ENCODE measurements at places on chromosomes 7 and 10.

DNA sequence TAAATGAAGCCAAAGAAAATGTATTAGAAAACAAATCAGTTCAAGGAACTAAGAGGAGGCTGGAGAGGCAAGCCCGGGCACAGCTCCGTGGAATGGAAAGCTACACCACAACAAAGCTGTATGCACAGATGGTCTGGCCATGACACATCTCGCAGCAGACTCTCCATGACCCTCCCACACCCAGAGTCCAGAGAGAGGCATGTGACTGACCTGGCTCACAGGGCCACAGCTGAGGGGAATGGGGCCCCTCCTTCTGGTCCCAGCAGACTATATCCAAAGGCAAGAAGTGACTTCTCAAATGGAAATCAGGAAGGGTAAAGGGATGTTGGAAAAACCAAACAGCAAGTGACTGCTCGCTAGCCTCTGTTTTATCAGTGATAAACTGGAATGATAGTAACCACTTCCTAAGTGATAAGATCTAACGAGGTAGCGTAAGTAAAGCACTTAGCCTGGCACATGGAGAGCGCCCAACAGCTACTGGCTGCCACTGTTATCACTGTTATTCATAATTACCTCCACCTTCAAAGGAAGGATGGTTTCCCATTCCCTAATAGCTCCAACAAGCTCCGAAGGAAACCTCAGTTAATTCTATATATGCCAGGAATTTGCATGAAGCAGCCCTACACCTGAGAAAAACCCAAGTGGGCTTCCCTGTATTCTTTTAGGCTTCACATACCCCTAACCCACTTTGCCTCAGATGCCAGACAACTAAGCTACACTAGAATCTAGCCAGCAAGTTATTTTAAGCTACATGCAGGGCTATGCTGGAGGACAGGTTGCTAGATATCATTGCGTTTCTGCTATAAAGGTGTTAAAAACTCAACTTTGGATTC is 8.4 kb downstream of the OSBPL3 start:
- no peak for DNase-seq

GRCh38 chr7:30791114-30791513 is 19.9 kb downstream of the MINDY4 start:
- DNase-seq, result no peak

- DNase-seq, result no peak
Observed at GRCh38 chr7:492714-493065, 27.0 kb downstream of the PDGFA start.

DNA sequence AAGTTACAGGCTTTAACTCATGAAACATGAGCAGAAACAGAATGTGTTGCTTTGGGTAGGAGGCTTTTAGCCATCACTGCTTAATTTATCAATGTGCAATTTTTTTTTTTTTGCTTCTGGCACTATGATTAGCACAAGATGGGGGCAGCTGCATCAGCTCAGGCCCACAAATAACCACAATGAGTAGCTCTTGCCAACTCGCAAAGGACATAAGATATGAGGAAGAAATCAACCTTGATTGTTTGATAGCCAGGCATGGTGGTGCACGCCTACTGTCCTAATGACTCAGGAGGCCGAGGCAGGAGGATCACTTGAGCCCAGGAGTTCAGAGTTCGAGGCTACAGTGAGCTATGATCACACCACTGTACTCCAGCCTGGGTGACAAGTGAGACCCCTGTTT is 12.3 kb downstream of the NOD1 start:
- DNase-seq, result no peak

DNA sequence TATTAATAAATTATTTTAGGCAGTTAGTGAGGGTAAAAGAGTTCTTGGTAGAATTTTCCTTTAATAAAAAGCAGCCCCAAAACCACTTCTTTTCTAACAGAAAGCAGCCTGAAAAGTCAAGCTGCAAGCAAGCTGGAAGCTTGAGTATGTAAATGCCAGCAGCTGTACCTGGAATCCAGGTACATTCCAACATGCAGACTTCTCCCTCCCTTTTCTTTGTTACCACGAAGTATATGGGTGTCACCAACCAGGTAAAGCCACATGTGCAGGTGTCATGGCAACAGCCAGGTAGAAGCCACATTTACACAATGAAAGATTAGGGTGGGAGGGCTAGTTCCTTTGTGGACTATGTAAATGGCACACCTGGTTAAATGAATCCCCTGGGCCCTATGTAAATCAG is 114.6 kb downstream of the EPC1 start:
- DNase-seq, result no peak

DNA sequence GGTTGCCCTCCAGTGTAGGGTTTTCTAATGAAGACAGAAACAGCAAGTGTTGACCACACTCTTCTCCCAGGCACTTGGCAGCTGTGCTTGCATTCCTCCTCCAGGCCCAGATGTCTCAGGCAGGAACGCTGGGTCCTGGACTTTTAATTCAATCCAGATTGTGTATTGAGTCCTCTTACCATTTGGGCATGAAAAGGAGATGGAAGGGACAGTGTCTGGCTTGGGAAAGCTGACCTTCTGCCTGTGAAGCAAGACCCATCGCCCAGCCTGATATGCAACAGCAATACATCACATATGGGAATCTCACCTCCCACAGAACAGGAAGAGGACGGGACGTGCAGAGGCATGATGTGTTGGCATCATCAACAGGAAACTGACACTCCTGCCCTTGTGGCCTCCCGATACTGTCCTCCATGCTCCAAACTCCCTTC is 174.4 kb upstream of the LYZL2 start:
- DNase-seq, result no peak

GRCh38 chr10:63630085-63630930 is 109.1 kb downstream of the REEP3 start:
- DNase-seq, result peak; percentile 61

- DNase-seq, result no peak
Observed at GRCh38 chr7:151080067-151080521, 515 bp downstream of the FASTK start.

GRCh38 chr10:21599582-21599981 is 65.5 kb downstream of the MLLT10 start:
- no peak for DNase-seq

GRCh38 chr7:13542451-13542850 is 447.0 kb downstream of the ETV1 start:
- DNase-seq, result no peak

DNA sequence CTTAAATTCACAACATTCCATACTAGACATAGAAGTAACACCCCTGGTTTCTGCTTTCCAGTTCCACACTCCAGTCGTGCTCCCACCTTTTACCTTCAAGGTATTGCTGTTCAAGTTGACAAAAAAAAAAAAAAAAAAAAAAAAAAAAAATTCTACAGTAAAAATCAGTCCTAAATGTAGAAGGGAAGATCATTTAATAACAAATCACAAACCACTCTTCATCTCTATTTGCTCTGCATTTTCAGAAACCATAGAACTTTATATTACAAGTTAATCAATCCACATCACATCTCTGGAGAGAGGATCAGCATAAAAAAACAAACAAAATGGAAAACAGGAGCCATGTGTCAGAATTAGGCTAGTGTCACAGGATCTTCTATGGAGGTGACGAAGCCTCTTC is 206.3 kb upstream of the KLF14 start:
- DNase-seq, result no peak

- DNase-seq, result no peak
Observed at GRCh38 chr10:17915181-17915580, 36.5 kb upstream of the SLC39A12 start.

DNA sequence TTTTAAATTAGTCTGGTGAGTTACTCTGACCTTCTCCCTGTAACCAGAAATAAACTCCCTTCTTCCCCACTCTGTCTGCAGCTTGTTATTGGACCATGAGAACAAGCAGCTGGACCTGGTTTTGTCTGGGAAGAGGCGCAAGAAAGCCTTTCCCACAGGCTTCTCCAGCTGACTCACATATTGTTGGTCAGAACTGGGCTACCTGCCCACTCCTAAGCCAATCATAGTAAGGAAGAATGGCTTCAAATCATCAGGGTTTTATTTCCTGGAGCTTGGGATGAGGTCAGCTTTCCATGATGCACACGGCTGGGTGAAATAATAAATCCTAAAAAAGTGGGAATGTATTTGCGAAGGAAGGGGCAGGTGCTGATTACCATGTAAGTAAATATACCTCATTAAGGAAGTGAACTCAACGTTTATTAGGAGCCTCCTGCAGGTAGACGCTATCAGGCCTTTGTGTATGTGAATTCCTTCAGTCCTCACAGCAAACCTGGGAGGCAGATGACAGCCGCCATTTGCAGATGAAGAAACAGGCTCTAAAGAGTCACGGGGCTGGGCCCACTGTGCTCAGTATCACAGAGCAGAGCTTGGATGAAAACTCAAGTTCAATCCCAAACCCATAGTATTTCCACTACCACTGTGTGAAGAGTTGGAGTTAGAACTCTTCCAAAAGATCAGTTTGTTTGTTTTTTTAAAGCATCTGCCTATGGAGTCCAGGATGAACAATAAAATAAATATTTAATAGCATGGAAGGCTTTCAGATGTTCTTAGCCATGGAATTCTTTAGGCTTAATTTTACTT is 32.8 kb downstream of the IL15RA start:
- DNase-seq, result no peak

- no peak for DNase-seq
Observed at GRCh38 chr10:89515031-89515841, 20.2 kb downstream of the SLC16A12 start.

GRCh38 chr10:96784253-96784652 is 47.8 kb upstream of the LCOR start:
- DNase-seq, result no peak

GRCh38 chr10:119805702-119806230 is 66.9 kb downstream of the MCMBP start:
- no peak for DNase-seq

- no peak for DNase-seq
Observed at GRCh38 chr7:79933144-79933543, 201.5 kb upstream of the GNAI1 start.

GRCh38 chr10:69119896-69120295 is 4.1 kb upstream of the VPS26A start:
- no peak for DNase-seq

- no peak for DNase-seq
Observed at GRCh38 chr10:19874791-19875190, 58.6 kb downstream of the PLXDC2 start.

DNA sequence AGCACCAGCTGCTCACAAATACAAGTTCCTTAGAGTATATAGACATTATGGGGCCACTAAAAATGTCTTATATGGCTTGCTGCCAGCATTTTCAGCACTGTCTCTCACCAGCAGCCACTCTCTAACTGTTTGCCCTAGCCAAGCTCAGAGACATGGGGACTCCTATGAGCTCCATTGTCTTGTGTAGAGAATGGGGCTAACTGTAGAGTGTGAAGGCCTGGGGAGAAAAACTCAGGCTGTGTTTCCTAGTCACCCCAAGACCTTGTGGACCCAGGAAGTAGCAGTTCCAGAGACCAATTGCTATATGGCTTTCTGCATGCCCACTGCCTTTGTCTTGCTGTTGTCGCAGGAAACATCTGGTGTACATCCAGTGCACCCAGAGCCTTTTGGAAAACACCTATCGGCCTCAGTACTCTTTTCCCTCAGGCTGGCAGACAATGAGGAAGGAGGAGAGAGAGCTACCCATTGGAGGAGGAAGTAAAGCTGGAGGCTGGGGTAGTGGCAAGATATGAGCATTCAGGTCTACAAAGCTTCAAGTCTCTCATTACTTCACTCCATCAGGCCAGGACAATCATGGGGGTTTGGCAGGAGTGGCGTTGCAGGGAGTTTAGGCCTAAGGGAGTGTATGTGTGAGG is 28.4 kb downstream of the ENTPD1 start:
- no peak for DNase-seq

DNA sequence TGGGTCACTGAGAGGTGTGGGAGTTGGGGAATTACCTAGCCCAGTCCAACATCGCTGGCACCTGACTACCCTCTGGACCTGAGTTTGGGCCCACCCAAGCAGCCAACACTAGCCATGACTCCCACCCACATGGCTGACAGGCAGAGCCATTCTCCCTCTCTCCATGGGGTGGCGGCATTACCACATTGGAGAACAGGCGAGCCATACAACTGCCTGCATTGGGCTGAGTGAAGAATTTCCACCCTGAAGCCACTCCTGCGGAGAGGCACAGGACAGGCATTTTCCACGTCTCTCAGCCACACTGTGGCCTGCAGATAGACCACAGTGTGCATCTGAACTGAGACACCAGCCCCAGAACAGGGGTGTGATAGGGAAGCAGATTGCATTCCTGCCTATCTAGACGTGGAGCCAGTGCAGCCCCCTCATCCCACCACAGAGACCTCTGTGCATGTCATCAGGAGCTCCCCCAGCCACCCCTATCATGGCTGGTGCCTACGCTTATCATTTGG is 58.2 kb upstream of the ANTXRL start:
- peak; percentile 32 for DNase-seq

DNA sequence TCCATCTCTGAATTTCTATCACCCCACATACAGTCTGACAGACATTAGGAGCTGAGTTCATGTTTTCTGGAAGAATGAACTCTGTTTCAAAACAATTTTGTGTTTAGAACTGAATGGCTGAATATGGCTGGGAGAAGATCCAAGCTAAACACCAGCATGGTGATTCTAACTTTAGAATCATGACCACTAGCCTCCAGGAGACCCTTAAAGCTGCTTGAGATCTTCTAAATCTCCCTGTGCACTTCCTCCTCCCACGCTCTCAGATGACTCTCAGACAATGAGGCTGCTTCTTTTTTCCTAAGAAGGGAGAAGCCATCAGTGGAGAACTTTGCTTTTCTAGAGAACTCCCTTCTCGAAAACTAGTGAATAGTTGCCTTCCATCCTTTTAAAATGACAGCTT is 711.2 kb downstream of the GRID1 start:
- DNase-seq, result no peak
